Naive thymus-derived CD4-positive, alpha-beta T cell (primary cell): ENCODE measurements at places on chromosomes 4 and X.
A peak's percentile ranks its signal among the peaks of the same experiment; 100 is the strongest.

DNA sequence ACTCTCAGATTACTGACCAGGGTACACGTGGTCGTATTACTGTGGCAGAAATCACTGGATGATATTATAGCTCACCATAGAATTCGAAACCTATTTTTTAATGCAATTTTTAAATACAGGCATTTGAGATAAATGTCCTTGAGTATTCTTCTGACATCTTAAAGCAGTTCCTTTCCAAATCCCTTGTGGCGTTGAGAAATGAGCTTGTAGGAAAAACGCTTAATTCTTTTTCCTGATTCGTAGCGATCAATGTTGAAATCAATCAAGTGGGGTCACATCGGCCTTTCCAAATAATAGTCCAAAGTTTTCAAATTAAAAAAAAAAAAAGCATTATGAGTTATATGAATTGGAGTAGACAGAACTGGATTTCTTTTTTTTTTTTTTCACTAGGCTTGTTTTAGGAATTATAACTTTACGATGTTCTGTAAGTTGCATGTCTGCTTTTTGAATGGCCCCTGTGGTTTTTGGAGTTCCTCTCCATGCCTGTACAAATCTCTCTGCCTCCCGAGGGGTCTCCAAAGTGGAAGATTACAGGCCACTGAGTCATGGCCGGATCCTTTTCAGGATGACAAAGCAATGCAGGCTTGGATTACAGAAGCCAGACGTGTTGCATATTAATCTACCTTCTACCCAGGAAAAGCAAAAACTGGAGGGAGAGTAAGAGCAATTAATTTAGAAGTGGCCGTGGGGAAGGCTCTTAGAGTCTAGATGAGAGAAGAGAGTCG lies 226.1 kb downstream of the SHOX start:
- no peak overlapping the region for H3K27ac ChIP-seq
- no peaks in the 10 kb centered on the region for H3K36me3 ChIP-seq
- H3K4me1 ChIP-seq: no peaks in the 10 kb centered on the region
- no peak overlapping the region for H3K4me3 ChIP-seq
- H3K27me3 ChIP-seq: no peaks in the 10 kb centered on the region
- no peak for DNase-seq

GRCh38 chr4:31261632-31262031 lies 541.5 kb downstream of the PCDH7 start:
- no peak for DNase-seq
- H3K27me3 ChIP-seq: no peaks in the 10 kb centered on the region
- no peak overlapping the region for H3K4me3 ChIP-seq
- H3K4me1 ChIP-seq: no peaks in the 10 kb centered on the region
- no peaks in the 10 kb centered on the region for H3K36me3 ChIP-seq

GRCh38 chrX:2451501-2452316 lies 49.1 kb downstream of the DHRSX start:
- H3K4me3 ChIP-seq: no peak overlapping the region
- DNase-seq: no peak
- no peaks in the 10 kb centered on the region for H3K36me3 ChIP-seq
- no peaks in the 10 kb centered on the region for H3K4me1 ChIP-seq
- no peaks in the 10 kb centered on the region for H3K27me3 ChIP-seq

- no peaks in the 10 kb centered on the region for H3K36me3 ChIP-seq
- no peak overlapping the region for H3K4me3 ChIP-seq
- no peak for DNase-seq
Measured at GRCh38 chr4:8128100-8128856, 30.3 kb downstream of the ABLIM2 start.

DNA sequence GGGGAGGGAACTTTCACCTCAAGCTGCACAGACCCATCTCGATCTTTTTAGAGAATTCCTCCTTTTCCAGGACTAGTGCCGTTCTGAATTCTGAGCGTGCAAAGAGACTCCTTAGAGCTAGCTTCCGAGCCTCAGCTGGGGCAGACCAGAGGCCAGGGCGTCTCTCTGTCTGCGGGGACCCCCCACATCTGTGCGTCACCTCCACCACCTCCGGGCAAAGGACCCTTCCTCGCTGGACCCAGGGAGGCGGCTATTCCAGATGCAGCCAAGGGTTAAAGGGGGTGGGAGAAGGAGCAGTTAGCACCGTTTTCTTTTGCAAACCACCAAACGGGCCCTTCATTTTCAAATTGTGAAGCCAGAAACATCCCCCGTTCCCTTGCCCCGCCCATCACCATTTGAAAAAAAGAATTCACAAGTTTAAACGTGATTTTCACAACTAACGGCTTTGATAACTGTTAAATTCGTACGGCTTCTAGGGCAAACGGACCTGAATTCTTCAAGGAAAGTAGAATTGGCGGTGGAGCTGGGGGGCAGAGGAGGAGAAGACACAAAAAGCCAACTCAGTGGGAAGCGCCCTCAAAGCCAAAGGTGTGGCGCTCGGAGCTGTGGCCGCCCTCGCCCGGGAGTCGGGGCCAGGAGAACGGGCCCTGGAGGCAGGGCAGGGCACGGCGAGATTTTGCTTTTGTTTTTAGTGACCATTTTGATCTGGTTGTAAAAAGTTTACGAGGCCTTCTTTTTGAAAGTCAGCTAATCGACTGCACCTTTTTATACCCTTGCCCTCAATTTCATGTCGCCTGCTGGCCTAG lies 3.3 kb upstream of the PDGFRA start:
- H3K4me1 ChIP-seq: peaks cover 8% of the 10 kb centered on the region
- peak overlapping the region; percentile 13 for H3K4me3 ChIP-seq
- H3K27ac ChIP-seq: no peak overlapping the region
